Prostate gland (tissue), 2 donors: ENCODE measurements at places on chromosomes 1 and 21. TPM values are rescaled to one million over a fixed set of nuclear protein-coding genes. Genes with fewer than 3 reads are reported as not detected.
A peak's percentile ranks its signal among the peaks of the same experiment; 100 is the strongest.

DNA sequence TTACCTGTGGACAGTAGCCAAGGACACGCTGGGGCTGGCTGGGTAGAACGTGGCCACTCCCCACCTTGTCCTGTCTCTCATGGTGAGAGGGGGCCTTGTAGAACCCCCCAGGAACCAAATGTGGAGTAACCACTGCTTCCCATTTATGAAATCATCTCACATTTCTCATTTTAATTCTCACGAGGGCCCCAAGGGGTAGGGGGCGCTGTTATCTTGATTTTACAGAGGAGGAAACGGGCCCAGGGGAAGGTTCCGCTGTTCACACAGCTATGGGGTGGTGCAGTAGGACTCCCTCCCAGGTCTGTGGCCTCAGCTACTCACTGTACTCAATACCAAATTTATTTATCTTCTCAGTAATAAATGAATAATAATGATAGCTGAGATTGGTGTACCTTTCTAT is 5.5 kb downstream of the SMPDL3B start:
- H3K27me3 ChIP-seq = no peaks in the 10 kb centered on the region
- no peak overlapping the region for H3K4me3 ChIP-seq
- DNase-seq = no peak
- H3K4me1 ChIP-seq = no peaks in the 10 kb centered on the region
- no peaks in the 10 kb centered on the region for H3K36me3 ChIP-seq

DNA sequence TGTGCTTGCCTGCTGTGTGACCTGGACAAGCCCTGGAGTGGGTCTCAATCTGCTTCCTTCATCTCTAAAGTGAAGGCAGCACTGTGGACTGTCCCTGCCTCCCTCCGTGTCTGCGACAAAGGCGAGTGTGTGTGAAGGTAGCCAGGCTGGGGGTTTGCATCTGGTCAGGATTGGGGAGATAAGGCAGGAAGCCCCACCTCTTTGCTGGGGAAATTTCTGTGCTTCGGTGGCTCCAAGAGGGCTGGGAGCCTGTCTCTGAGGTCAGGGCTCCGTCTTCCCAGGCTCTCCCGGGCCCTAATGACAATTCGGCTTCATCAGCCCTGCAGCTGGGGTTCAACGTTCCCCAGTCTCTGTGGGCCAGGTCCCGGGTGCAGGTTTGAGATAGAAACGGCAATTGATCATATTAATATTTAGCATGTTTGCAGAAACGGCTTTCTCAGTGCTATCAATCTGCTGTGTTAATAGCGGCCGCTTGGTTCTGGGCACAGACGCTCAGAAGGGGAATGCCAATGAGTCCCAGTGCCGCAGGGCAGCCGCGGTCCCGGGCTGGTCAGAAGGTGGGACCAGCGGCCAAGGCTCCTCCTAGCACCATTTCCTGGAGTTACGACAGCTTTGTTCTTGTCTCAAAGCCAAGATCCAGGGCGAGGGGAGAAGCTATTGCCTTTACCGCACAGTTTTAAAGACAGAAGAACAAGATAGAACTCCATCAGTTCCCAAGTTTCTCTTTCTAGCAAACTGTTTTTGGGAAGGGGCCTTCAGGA is 105.7 kb downstream of the PRDM16 start:
- H3K4me1 ChIP-seq = peaks cover 10% of the 10 kb centered on the region
- no peaks in the 10 kb centered on the region for H3K36me3 ChIP-seq
- H3K27me3 ChIP-seq = no peaks in the 10 kb centered on the region
- DNase-seq = peak; percentile 91

GRCh38 chr21:42381347-42381984 is 14.4 kb downstream of the TMPRSS3 start:
- H3K36me3 ChIP-seq = no peaks in the 10 kb centered on the region
- no peak overlapping the region for H3K4me3 ChIP-seq
- H3K27me3 ChIP-seq = no peaks in the 10 kb centered on the region
- H3K4me1 ChIP-seq = peaks cover 5% of the 10 kb centered on the region

Gene LCE3E
- not detected for total RNA-seq

Gene LCE5A
- total RNA-seq = not detected

Gene TMEM200B
- 13.0 TPM for total RNA-seq
